ENCODE measurements at places on chromosomes 13 and 19. TPM values are rescaled to one million over a fixed set of nuclear protein-coding genes. Genes with fewer than 3 reads are reported as not detected.

Gene KLK14
- not detected for total RNA-seq

DNA sequence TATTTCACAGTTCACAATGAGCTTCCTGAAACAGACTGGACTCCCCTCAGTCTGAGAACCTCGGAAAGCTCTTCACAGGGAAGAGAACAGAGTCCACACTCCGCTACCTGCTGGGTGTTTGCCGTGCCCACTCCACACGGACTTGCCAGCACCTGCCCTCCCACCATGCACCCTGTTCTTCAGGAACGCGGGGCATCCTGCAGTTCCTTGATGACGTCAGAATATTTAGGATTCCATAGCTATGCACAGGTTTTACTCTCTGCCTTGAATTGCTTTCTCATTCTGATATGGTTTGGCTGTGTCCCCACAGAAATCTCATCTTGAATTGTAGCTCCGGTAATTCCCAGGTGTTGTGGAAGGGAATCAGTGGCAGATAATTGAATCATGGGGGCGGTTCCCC is 74.4 kb upstream of the FARP1 start:
- DNase-seq: no peak

Gene CAMSAP3
- total RNA-seq: not detected

DNA sequence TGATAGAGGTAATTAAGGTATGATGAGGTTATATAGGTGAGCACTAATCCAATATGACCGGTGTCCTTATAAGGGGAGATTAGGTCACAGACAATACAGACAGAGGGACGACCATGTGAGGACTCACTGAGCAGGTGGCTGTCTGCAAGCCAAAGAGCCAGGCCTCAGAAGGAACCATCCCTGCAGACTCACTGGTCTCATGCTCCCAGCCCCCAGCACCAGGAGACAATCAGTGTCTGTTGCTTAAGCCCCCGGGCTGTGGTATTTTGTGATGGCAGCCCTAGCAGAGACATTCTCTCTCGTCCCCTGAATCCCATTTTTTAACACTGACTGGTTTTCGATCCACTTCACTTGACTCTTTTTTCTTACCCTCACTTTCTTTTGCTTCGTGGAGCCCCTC is 51.9 kb upstream of the PABPC3 start:
- DNase-seq: no peak

- DNase-seq: no peak
These were observed 42.1 kb downstream of the PTPRS start for GRCh38 chr19:5298471-5298901.

- DNase-seq: peak; percentile 61
These were observed 729 bp upstream of the MADCAM1 start for GRCh38 chr19:495402-496111.

- no peak for DNase-seq
These were observed 70.4 kb downstream of the SLITRK6 start for GRCh38 chr13:85728811-85729210.

Gene RETN
- total RNA-seq: not detected

Gene ZNF682
- 3.0 TPM for total RNA-seq

DNA sequence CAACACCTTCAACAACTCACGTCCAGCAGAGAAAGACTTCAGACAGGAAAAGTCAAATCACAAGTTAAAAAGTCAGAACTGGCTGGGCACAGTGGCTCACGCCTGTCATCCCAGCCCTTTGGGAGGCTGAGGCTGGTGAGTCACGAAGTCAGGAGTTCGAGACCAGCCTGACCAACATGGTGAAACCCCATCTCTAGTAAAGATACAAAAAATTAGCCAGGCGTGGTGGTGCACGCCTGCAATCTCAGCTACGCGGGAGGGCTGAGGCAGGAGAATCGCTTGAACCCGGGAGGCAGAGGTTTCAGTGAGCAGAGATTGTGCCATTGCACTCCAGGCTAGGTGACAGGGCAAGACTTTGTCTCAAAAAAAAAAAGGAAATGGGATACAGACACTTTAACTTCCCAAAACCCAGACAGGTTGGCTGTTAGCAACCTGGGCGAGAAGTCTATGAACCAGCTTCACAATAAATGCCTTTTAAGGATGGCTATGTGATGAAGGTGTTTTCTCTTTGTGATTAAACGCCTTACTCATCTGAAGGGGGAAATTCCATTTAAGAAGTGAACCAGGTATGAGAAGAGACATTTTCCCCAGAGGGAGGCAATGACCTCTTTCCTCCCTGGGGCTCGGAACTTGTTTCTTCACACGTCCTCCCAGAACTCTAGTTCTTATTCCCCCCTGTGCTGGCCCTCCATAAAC is 80.4 kb downstream of the INSR start:
- no peak for DNase-seq

Gene CGB1
- total RNA-seq: 4.2 TPM

GRCh38 chr19:6228551-6229215 is 51.1 kb downstream of the MLLT1 start:
- no peak for DNase-seq

Gene FFAR2
- not detected for total RNA-seq

DNA sequence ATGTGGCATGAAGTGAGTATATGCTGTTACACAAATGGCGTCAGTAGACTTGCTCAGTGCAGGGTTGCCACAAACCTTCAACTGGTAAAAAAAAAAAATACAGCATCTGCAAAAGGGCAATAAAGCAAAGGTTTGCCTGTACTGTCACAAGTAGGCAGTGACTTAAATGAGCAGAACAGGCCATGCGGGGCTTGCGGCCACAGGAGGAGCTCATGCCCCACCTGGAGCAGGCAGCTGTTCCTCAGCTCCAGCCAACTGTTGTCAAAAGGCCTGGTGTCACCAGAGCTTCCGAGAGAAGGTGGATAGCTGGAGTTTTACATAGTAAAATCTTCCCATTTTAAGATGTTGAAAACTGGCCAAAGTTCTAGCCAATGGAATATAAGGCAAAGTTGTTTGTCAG is 7.7 kb downstream of the ATP7B start:
- no peak for DNase-seq

- DNase-seq: no peak
These were observed 1.6 kb downstream of the MIDN start for GRCh38 chr19:1249990-1250436.

DNA sequence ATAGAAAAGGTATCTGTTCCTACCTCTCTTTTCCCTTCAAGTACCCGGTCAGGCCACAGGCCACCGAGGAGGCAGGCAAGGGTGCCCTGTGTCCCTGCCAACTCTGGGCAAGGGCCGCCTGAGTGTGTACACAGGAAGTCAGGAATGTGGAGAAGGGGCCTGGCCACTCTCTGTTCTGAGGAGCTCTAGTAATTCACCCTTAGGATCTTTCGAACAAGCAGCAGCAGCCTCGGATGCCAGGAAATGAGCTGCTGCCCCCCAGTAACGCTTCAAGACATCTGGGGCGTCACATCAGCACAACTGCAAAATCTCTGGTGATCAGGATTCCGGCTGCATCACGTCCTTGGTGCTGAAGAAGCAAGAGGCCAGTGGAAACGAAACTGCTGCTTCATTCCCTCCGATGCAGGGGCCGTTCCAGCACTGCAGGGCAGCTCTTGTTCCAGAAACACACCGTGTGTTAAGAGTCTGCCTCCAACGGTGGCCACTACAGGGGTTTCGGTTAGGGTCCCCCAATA is 2.0 kb downstream of the RAB20 start:
- peak; percentile 72 for DNase-seq

- DNase-seq: peak; percentile 52
These were observed 275.6 kb downstream of the DCLK1 start for GRCh38 chr13:35855531-35856019.

GRCh38 chr13:94329754-94330551 is 149.5 kb downstream of the DCT start:
- peak; percentile 92 for DNase-seq

Gene CCDC61
- 9.0 TPM for total RNA-seq
